Umbilical cord (tissue), 2 donors: ENCODE measurements at places on chromosomes 12 and 14.

- no peak for DNase-seq
These were observed 310.2 kb downstream of the MDGA2 start for GRCh38 chr14:47365233-47365632.

GRCh38 chr12:2225696-2226095 is 172.9 kb downstream of the CACNA1C start:
- peak; percentile 92 for DNase-seq

GRCh38 chr12:89732522-89732921 is 23.9 kb upstream of the ATP2B1 start:
- no peak for DNase-seq

DNA sequence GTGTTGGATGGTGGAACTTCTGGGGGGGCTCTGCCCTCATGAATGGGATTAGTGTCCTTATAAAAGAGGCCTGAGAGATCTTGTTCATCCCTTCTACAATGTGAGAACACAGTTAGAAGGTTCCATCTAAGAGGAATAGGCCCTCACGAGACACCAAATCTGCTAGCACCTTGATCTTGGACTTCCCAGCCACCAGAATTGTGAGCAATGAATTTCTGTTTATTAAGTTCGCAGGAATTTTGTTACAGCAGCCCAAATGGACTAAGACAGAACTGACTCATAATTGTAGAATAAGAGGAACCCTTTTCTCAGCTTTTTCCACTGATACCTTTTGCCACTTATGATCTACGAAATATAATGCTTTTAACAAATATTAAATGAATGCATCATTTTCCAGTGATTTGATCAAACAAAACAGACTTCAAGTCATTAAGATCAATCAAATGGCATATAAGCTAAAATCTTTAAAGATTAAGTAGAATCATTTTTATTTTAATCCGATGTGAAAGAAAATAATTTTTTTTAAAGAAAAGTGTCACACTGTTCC is 68.2 kb downstream of the HECTD1 start:
- DNase-seq = no peak

DNA sequence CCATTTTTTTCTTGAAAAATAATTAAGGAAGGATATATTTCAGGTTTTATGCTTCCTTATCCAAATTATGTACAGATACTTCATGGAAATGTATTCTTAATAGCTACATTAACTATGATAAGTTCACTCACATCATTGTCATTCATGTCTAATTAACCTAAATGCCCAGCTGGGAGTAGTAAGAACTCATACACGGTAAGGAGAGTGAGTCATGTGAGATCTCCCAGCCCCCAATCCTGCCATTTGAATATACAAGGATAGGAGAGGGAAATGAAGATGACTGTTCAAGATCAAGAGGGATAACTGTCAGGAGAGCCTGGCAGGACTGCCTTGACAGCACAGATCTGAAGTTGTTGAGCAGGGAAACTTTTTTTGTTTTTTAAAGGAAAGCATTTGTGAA is 343.4 kb upstream of the USP15 start:
- no peak for DNase-seq

DNA sequence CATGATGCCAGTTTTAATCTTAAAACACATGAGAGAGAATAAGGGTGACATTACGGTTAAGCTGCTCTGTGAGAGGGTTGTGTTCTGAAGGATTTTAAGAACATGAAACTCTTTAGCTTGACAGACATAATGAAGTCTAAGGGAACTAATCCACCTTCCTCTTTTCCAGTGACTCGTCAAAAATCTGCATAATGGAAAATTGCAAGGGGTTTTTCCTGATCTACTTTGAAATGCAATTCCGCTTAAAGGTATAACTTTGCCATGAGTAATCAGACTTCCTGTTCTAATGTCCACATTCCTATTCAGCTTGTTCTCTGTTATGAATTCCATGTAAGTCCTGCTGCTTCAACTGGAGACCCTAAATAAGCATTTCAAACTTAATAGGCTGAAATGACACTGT is at the start of gene ZNF705A:
Gene ZNF705A (plus strand): TSS at position 171 of the 400 bp plus-strand sequence. CDS start 15,611 bp downstream, outside the sequence.
- DNase-seq = peak; percentile 35

DNA sequence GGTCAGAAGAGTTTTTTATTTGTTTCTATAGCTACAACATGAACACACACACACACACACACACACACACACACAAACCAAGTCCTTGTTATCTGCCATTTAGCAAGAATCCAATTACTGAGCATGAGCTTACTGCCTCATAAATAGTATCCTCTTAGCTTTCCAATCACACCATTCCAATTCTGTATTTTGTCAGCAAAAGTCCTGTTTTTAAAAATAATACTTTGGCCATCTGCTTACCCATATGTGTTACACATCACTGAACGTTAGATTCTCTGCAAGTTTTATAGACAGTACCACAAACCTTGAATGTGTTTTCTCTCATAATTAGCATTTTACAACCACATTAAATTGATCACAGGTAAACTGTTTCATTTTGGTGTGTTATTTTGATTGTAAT is 1905.4 kb upstream of the FLRT2 start:
- no peak for DNase-seq

- DNase-seq = no peak
These were observed 5.5 kb downstream of the CKB start for GRCh38 chr14:103517174-103517566.

- peak; percentile 89 for DNase-seq
These were observed 21.4 kb upstream of the CLEC2D start for GRCh38 chr12:9647825-9648700.
